ENCODE measurements at places on chromosomes 3 and 15.

- DNase-seq, result peak; percentile 22
These were observed 39.2 kb downstream of the BBX start for GRCh38 chr3:107561980-107562379.

DNA sequence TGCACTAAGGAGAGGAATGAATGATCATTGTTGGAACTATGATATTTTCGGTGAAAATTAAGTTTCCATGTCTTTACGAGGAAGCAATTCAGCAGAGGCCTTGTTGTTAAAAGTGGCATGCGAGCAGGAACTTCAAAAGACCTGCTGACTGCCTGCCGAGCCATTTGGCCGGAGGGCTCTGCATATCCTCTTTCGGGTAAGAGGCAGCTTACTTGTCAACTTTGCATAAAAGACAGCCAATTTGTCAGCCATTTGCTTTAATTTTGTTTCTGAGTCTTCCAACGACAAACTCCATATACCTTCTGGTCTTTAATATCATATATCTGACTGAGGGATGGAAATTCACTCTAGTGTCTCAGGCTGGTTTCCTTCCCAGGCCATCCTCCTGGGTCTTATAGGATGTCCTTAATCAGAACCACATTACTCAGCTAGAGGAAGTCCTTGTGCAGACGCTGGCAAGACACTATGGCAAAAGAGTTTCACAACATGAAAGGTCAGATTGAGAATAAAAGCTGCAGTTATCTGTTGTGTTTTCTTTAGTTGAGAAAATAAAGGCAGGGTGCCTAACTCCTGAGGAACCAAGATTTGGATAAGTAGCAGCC is 128.7 kb upstream of the WNT5A start:
- no peak for DNase-seq

GRCh38 chr15:52331490-52332240 is 36.1 kb upstream of the MYO5C start:
- DNase-seq, result peak; percentile 68

DNA sequence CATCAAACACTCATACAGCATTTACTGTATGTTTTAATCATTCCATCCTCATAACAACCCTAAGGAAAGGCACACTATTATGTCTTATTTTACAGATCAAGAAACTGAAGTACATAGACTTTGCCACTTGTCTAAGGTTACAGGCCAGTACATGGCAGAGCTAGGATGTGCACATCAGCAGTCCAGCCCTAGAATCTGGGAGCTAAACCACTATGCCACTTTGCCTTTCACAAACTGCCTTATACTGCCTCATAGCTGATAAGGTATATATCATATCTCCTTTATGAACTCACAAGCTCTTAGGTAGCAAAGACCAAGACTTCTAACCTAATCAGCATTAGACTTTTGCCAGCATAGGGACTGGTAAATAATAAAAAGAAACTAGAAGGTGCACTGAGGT is 49.1 kb downstream of the MYO9A start:
- DNase-seq, result no peak

DNA sequence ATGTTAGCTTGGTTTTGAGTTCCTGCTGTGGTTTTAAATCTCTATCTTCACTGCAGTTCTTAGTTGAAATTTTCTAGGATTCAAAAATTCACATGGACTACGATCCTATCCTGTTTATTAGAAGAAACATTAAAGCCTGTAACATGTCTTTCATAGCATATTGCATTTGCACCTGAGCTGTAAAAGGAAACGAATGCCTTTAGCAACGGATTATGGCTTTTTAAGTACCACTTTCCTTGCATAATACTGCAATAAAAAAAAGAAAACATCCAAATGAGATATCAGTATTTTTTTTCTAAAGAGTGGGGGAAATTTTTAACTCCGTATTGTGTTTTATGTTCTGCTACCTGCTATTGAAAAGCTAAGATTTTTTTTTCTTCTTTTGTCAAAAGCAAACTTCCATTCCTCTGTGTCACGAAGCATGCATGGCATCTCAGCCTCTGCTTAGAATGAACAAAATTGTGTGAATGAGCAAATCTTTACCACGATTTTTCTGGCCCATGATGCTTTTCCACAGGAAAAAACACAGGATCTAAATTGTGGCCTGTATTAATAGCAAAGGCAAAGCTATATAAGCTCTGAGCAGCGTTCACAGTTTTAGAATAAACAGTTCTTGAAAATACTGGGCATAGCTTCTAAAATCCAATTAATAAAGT is 110.0 kb upstream of the CDIN1 start:
- DNase-seq, result no peak

DNA sequence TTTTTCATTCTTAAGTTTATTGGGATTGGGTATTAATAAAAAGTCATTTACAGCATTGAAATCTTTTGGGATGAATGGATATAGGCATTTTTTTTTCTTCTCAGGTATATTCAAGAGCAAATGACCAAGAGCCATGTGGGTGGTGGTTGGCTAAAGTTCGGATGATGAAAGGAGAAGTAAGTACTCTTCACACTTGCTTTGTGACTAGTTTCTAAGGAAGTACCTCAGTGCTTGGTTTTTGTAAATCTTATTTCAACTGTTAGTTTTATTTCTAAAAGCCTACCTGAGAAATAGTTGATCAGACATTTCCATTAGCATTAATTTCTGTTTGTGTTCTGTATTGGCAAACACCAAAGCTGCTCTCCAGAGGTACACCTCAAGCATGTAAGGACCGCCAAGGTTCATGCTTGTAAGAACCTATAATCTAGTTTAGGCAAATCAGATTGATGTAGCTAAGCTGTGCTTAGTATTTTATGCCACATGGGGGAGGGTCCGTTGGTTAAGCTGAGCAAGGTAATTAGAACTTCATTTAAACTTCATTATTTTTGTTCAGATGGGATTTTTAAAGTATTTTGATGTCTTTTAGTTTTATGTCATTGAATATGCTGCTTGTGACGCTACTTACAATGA is 35.4 kb downstream of the FXR1 start:
- no peak for DNase-seq

DNA sequence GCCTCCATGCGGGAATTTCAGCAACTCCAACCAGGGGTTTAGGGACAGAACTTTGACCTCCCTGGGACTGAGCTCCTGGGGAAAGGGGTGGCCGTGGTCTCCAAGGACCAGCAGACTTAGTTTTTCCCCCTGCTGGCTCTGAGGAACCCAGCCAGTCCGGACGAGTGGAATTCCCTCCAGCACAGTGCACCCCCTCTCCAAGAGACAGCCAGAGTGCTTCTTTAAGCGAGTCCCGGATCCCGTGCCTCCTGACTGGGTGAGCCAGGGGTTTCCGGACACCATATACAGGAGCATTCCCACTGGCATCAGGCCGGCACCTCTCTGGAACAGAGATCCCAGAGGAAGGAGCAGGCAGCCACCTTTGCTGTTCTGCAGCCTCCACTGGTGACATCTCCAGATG is 459.5 kb downstream of the OCA2 start:
- no peak for DNase-seq

GRCh38 chr3:24740326-24740725 is 245.7 kb upstream of the THRB start:
- no peak for DNase-seq

- no peak for DNase-seq
These were observed 45.6 kb upstream of the LDHAL6B start for GRCh38 chr15:59160880-59161593.

DNA sequence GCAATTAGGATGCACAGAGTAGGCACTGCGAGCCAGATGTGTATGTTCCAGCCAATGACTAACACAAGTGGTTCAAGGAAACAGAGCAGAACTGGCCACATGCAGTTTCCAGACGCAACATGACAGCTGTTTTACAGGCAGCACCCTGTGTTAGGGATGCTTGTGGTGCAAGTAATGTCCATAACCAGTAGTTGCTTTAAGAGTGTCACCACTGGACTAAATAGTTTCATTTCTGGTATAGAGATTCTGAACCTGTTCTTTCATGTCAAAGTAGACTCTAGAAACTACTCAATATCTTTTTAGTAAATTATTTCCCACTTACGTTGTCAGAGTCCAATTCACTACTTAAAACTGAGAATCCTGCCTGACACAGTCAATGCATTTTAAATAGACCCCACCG is 14.5 kb upstream of the LPP start:
- DNase-seq, result peak; percentile 44

DNA sequence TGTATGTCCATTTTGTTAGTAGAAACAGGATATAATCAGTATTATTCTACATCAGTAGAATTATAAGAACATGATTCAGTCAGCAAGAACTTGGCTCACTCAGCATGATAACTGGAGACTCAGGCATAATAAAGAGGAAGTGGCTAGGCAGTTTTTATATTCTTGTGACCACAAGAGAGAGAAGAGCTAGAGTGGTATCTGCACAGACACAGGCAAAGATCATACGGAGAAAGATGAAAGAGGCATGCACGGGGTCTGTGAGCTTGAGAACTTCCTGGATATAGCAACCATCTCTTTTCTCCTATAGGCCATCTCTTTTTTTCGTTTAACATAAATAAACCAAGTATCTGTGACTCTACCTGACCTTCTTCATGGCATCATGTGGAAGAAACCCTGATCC is 46.8 kb downstream of the MYO5A start:
- peak; percentile 84 for DNase-seq

- DNase-seq, result no peak
These were observed 266.2 kb upstream of the IGF1R start for GRCh38 chr15:98382139-98382538.

DNA sequence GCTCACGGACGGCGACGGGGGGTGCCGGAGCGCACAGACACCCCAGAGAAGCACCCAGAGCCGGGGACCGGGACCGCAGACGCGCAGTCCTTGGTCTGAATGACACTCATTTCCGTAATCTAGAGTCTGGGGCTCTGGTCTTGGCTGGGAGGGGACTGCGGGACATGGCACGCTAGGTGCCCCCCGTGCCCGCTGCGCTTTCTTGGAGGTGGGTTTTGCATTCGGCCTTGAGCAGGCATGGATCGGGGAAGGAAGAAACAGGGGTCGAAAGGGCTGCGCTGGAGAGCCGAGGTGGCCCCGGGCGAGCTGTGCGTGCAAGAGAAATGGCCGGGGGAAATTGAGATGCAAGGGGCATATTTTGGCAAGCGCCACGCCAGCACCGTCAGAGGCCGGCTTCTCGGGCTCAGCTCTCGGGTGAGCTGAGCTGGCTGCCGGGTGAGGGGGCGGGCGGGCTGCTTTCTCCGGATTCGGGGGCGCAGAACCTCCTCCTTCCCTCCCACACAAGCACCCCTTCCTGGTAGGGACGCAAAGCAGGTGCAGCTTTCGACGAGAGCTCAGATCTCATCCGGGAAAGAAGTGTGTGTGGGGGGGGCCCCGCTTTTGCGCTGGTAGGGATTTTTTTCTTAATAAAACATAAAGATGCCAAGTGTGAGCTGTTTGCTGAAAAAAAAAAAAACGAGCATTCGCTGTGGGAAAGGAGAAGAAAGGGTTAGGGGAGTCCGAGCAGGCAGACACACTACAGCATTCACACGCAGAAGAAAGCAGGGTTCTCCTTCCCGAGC is 963 bp upstream of the NTRK3 start:
- DNase-seq, result no peak

DNA sequence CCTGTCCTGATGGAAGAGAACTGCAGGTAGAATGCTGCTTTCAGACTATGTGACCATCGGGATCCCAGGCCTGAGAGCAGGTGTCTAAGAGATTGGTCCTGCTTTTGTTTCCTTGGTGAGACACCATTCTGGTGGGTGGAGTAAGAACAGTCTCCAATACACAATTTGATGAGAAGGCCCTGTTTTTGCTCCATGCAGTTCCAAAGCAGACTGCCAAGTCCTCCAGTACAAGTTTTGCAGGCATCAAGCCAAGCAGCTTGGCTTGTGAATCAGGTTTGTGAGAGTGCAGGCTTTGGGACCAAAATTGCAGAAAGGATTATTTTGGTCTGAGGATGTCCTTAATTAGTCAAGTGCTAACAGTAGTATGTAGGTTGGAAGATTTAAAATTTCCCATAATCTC is 381.6 kb downstream of the FOXP1 start:
- DNase-seq, result peak; percentile 76

- DNase-seq, result peak; percentile 58
These were observed 27.9 kb downstream of the MCTP2 start for GRCh38 chr15:94259121-94259751.

- peak; percentile 95 for DNase-seq
These were observed 23.6 kb upstream of the TRIM59 start for GRCh38 chr3:160473221-160473620.

- DNase-seq, result no peak
These were observed 57.2 kb downstream of the ATP1B3 start for GRCh38 chr3:141933421-141934300.

DNA sequence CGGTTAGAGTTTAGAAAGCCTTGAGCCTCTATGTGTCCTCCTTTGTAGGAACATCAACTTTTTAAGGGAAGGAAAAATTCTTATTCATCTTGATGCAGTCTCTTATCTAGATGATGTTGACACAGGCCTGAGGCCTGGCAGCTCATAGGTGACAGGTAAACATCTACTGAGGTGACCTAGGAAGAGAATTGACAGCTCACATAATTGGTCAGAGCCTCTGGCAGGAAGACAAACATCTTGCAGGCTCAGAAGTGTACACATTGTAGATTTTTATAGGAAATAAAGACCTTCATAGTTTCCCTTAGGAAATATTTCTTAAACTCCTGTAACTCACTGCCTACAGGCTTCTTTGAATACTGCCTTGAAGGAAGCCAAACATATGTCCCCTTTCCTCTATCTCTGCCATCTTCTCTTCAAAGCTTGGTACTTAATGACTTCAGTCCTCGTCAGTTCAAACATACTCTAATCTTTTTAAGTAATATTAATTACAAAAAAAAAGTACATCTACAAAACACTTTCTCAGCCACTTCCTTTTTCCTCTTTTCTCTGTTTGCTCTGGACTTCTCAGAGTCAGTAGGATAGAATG is 341.3 kb downstream of the TBL1XR1 start:
- no peak for DNase-seq

DNA sequence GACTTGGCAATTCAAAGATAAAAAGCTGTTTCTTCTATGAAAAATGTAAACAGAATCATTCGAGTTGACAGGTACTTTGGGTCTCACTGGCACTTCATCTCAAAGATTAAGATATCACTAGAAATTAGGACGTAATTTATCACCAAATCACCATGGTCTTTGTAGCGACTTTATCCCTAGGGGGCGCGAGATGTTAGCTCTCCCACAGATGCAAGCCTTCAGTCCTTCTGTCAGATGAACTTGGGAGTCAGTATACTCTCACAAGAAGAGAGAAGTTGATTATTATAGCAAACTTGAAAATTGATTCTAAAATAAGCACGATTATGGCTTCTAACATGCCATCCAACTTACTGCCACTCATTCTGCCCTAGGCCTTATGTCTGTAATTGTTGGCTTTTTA is 150.3 kb downstream of the ALCAM start:
- DNase-seq, result no peak

GRCh38 chr15:40242601-40243000 is 3.7 kb downstream of the PAK6 start:
- DNase-seq, result no peak

- no peak for DNase-seq
These were observed 22.6 kb downstream of the TBL1XR1 start for GRCh38 chr3:177174607-177175170.

GRCh38 chr3:56693750-56694149 is 10.7 kb upstream of the TASOR start:
- DNase-seq, result no peak
